ENCODE measurements at places on chromosomes 2 and 18. TPM values are rescaled to one million over a fixed set of nuclear protein-coding genes. Genes with fewer than 3 reads are reported as not detected.

The CHRND gene
- not detected for total RNA-seq

The FAM124B gene
- total RNA-seq, result not detected

The SLC8A1 gene
- total RNA-seq, result 18.0 TPM

The DSC1 gene
- not detected for total RNA-seq

The UGT1A10 gene
- not detected for total RNA-seq

The CFAP65 gene
- not detected for total RNA-seq

The CASP10 gene
- not detected for total RNA-seq

The VWC2L gene
- total RNA-seq, result not detected

The R3HDM1 gene
- total RNA-seq, result 35.0 TPM

The POLR1A gene
- 49.5 TPM for total RNA-seq

The MAPK4 gene
- total RNA-seq, result not detected

The IL18R1 gene
- 0.38 TPM for total RNA-seq

The RAD51AP2 gene
- total RNA-seq, result not detected

The KIF5C gene
- total RNA-seq, result 10.2 TPM

The ZEB2 gene
- 126 TPM for total RNA-seq

The CHRNA1 gene
- total RNA-seq, result 0.57 TPM

The CACNB4 gene
- total RNA-seq, result 3.4 TPM

The MTCL1 gene
- total RNA-seq, result 56.9 TPM

The CENPO gene
- 12.8 TPM for total RNA-seq

The SNORC gene
- 1.9 TPM for total RNA-seq

The ALKAL2 gene
- 52.9 TPM for total RNA-seq

The MC5R gene
- not detected for total RNA-seq

The SPP2 gene
- not detected for total RNA-seq

The NEURL3 gene
- not detected for total RNA-seq

The ARMC9 gene
- 178 TPM for total RNA-seq

The EGR4 gene
- not detected for total RNA-seq

The LINC00305 gene
- not detected for total RNA-seq

The MLPH gene
- total RNA-seq, result 22.5 TPM

The UNC80 gene
- total RNA-seq, result not detected

The PLEKHM3 gene
- 12.5 TPM for total RNA-seq

Data from osteocyte (in vitro differentiated cells).